ENCODE measurements at places on chromosomes 1 and 21. TPM values are rescaled to one million over a fixed set of nuclear protein-coding genes. Genes with fewer than 3 reads are reported as not detected.
A peak's percentile ranks its signal among the peaks of the same experiment; 100 is the strongest.

Gene POLR3GL
- total RNA-seq = 30.8 TPM

GRCh38 chr1:198056255-198056654, 100.5 kb upstream of the NEK7 start:
- H3K27ac ChIP-seq = no peak overlapping the region
- H3K36me3 ChIP-seq = no peaks in the 10 kb centered on the region
- no peaks in the 10 kb centered on the region for H3K4me1 ChIP-seq
- H3K4me3 ChIP-seq = no peak overlapping the region

- H3K27me3 ChIP-seq = no peaks in the 10 kb centered on the region
- no peak for DNase-seq
- peak overlapping the region; percentile 59 for H3K4me3 ChIP-seq
- H3K4me1 ChIP-seq = peaks cover 22% of the 10 kb centered on the region
Measured at GRCh38 chr1:193411714-193412113, 225.3 kb upstream of the B3GALT2 start.

Gene IGSF3
- 0.42 TPM for total RNA-seq

Gene BCAR3
- total RNA-seq = 0.62 TPM

Gene GFI1
- 3.0 TPM for total RNA-seq

DNA sequence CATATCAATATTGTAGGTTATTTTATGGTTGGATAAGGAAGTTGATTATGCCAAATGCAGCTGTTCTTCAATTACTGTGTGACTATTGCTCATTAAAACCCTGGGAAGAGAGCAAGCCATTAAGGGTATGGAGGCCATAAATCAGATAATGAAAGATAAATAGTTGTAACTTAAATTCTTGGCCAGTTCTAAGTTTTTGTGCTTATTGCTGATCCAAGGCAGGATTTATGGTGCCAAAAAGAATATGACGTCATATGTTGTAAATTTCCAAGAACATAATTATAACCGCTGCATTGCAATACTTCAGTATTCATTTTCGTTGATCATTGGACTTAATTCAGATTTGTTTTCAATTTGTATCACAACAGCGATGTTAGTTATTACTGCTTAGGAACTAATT, 211.6 kb downstream of the LRRC40 start:
- H3K4me3 ChIP-seq = no peak overlapping the region
- no peak for DNase-seq
- no peaks in the 10 kb centered on the region for H3K27me3 ChIP-seq

GRCh38 chr1:205510308-205510950, 6.0 kb downstream of the CDK18 start:
- no peak overlapping the region for H3K27ac ChIP-seq
- peaks cover under 1% of the 10 kb centered on the region for H3K4me1 ChIP-seq
- no peak overlapping the region for H3K4me3 ChIP-seq
- no peaks in the 10 kb centered on the region for H3K36me3 ChIP-seq

DNA sequence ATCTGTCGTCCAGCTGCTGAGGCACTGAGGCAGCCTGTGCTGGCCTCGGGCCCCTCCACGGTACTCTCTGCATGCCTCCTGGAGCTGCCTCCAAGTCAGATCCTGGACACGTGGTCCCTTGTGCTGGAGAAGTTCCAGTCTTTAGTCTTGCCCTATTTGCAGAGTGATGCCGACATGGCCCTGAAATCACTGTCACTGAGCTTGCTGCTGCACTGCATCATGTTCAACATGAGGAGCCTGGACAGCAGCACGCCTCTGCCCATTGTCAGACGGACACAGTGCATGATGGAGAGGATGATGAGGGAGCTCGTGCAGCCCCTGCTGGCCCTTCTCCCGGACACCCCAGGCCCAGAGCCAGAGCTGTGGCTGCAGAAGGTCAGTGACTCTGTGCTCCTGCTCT, 10.0 kb downstream of the URB2 start:
- peaks cover 49% of the 10 kb centered on the region for H3K36me3 ChIP-seq
- DNase-seq = no peak
- H3K27ac ChIP-seq = no peak overlapping the region
- H3K4me1 ChIP-seq = no peaks in the 10 kb centered on the region

GRCh38 chr1:235979716-235980333, 85.1 kb downstream of the NID1 start:
- no peaks in the 10 kb centered on the region for H3K36me3 ChIP-seq
- H3K27ac ChIP-seq = no peak overlapping the region
- H3K4me1 ChIP-seq = no peaks in the 10 kb centered on the region
- DNase-seq = no peak
- H3K4me3 ChIP-seq = no peak overlapping the region

DNA sequence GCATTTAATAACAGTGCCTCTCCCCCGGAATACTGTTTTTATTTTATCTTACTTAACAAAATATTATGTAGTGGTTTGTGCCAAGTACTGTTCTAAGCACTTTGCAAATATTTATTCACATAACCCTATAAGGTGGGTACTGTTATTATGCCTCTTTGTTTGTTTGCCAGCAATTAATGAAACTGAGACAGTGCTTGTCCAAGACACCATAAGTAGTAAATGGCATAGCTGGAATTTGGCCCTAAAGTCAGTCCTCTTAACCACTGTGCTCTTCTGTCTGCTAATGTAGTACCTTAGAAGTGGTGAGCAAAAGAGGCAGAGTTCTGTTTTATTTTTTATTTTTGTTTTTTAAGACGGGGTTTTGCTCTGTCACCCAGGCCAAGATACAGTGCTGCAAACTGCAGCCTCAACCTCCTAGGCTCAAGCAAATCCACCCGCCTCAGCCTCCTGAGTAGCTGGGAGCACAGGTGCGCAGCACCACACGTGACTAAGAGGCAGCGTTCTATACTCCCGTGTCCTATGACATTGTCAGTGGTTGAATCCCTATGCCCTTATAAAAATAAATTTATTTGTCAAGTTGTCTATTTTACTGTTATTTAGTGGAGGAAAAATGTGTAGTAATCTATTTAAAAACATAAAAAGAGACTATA, 165.8 kb downstream of the CLEC20A start:
- no peaks in the 10 kb centered on the region for H3K4me1 ChIP-seq
- DNase-seq = no peak
- H3K27ac ChIP-seq = no peak overlapping the region
- H3K27me3 ChIP-seq = no peaks in the 10 kb centered on the region
- no peak overlapping the region for H3K4me3 ChIP-seq

Gene HEYL
- 0.25 TPM for total RNA-seq

- H3K4me3 ChIP-seq = no peak overlapping the region
- peaks cover 4% of the 10 kb centered on the region for H3K27me3 ChIP-seq
- no peaks in the 10 kb centered on the region for H3K36me3 ChIP-seq
- no peak for DNase-seq
- no peak overlapping the region for H3K27ac ChIP-seq
Measured at GRCh38 chr1:20280341-20280740, 10.3 kb upstream of the VWA5B1 start.

DNA sequence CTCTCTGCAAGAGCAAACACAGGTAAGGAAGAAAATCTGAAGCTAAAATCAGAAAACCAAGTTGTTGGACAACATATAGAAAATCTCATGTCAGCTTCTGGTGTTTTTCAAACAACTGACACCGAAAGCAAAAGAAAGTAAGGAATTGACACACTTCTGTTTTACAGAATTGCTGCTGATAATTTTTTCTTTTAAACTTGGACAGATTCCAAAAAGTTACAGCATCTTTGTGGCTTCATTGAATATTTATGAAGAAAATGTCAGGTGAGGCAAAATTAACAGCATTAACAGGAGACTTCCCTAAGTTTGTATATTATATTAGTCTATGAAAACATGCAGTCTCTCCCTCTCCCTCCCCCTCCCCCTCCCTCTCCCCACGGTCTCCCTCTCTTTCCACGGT, 14.9 kb upstream of the CTSS start:
- no peak overlapping the region for H3K4me3 ChIP-seq
- no peaks in the 10 kb centered on the region for H3K4me1 ChIP-seq
- H3K27ac ChIP-seq = no peak overlapping the region
- H3K36me3 ChIP-seq = no peaks in the 10 kb centered on the region
- no peak for DNase-seq
- H3K27me3 ChIP-seq = no peaks in the 10 kb centered on the region

DNA sequence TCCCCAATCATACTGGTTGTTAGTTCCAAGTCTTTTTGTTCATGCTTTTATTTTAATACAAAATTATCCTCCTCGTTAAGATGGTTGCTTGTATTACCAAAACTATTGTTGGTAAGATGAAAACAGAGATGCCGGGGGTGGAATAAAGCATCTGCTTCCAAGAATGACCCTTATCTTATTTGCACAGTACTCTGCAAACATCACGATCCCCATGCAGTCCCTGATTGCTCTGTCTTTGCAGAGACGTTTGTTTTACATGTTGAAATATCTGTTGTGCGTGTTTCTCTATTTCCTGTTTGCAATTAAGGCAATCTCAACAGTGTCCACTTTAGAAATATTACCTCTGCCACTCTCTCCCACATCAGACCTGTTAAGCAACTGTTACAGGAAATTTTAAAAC, 141.3 kb upstream of the NCAM2 start:
- H3K4me1 ChIP-seq = no peaks in the 10 kb centered on the region
- no peak for DNase-seq
- no peak overlapping the region for H3K4me3 ChIP-seq
- H3K27ac ChIP-seq = no peak overlapping the region
- no peaks in the 10 kb centered on the region for H3K36me3 ChIP-seq
- no peaks in the 10 kb centered on the region for H3K27me3 ChIP-seq

Gene PROX1
- total RNA-seq = not detected

GRCh38 chr1:8096105-8097011, 70.2 kb upstream of the ERRFI1 start:
- H3K4me3 ChIP-seq = no peak overlapping the region
- H3K27ac ChIP-seq = no peak overlapping the region
- H3K36me3 ChIP-seq = no peaks in the 10 kb centered on the region
- no peaks in the 10 kb centered on the region for H3K27me3 ChIP-seq
- H3K4me1 ChIP-seq = peaks cover 18% of the 10 kb centered on the region
- no peak for DNase-seq

Gene DOP1B
- 34.6 TPM for total RNA-seq

GRCh38 chr1:226629896-226630550, 81.5 kb downstream of the STUM start:
- H3K36me3 ChIP-seq = peaks cover 29% of the 10 kb centered on the region
- DNase-seq = no peak
- no peak overlapping the region for H3K4me3 ChIP-seq
- no peaks in the 10 kb centered on the region for H3K27me3 ChIP-seq
- no peak overlapping the region for H3K27ac ChIP-seq
- peaks cover 39% of the 10 kb centered on the region for H3K4me1 ChIP-seq

Data from CD4-positive, CD25-positive, alpha-beta regulatory T cell (primary cell).